ENCODE measurements at places on chromosomes 3 and 15. TPM values are rescaled to one million over a fixed set of nuclear protein-coding genes. Genes with fewer than 3 reads are reported as not detected.

DNA sequence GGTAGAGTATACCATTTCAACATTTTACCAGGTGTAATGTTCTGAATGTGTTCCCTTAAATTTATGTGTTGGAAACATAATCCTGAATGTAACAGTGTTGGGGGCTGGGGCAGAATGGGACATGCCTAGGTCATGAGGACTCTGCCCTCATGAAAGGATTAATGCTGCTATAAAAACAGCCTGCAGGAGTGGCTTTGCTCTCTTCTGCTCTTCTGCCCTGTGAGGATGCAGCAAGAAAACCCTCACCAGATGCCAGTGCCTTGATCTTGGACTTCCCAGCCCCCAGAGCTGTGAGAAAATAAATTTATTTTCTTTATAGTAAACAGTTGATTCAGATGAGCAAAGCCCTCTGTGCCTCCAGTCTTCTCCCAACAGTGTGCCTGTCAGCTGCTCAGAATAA is 326.0 kb upstream of the ONECUT1 start:
- no peak for DNase-seq

DNA sequence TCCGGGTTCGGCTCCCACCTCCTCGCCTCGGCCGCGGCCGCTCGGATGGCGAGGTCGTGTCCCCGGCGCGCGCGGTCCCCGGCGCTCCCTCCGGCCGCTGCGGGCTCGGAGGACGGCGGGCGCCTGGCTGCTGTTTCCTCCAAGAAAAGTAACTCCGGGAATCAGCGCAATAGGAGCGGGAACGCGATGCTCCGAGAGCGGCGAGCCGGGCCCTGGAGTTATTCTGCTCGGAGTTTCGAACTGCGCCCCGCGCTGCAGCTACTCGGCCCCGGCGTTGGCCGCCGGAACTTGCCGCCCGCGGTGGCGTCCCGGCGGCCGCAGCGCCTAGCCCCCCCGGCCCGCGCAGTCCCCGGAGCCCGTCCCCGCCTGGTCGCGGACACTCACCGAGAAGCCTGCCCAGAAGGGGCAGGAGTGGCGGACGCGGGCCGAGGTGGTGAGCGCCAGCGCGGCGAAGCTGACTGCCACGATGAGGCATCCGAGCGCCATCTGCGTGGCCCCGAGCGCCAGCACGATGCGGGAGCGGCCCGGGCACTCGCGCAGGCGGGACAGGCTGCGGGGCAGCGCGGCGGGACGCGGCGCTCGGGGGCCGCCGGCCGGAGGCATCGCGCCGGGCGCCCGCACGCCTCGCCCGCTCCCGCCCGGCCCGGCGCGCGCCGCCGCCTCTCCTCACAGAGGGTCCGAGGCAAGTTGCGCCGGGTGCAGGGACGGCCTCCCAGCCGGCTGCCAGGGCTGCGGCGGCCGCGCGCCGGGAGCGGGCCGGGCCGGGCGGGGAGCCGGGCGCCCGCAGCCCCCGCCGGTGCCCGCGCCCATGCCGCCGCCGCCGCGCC is 251.9 kb downstream of the TJP1 start:
- no peak for DNase-seq

- DNase-seq: no peak
Measured at GRCh38 chr3:169563775-169564059, 99.8 kb downstream of the MECOM start.

DNA sequence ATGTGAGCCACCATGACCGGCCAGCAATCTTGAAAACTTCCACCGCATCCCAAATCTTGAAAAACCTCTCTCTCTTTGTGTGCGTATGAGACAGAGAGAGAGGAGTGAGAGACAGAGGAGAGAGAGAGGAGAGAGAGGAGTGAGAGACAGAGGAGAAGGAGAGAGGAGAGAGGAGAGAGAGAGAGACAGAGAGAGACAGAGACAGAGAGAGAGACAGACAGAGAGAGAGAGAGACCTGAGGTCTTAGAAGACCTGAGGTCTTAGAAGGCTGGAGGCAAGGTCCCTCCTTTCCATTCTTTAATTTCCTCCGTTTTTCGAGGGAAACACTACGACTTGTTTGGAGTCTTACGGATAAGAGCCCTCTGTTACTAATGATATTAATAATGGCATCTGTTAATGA is 39.5 kb downstream of the TMEM40 start:
- DNase-seq: no peak

RFX7 gene
- 36.0 TPM for total RNA-seq
